ENCODE measurements at places on chromosomes 1 and 21.

GRCh38 chr1:11134251-11134897 is 34.7 kb upstream of the EXOSC10 start:
- DNase-seq: no peak

DNA sequence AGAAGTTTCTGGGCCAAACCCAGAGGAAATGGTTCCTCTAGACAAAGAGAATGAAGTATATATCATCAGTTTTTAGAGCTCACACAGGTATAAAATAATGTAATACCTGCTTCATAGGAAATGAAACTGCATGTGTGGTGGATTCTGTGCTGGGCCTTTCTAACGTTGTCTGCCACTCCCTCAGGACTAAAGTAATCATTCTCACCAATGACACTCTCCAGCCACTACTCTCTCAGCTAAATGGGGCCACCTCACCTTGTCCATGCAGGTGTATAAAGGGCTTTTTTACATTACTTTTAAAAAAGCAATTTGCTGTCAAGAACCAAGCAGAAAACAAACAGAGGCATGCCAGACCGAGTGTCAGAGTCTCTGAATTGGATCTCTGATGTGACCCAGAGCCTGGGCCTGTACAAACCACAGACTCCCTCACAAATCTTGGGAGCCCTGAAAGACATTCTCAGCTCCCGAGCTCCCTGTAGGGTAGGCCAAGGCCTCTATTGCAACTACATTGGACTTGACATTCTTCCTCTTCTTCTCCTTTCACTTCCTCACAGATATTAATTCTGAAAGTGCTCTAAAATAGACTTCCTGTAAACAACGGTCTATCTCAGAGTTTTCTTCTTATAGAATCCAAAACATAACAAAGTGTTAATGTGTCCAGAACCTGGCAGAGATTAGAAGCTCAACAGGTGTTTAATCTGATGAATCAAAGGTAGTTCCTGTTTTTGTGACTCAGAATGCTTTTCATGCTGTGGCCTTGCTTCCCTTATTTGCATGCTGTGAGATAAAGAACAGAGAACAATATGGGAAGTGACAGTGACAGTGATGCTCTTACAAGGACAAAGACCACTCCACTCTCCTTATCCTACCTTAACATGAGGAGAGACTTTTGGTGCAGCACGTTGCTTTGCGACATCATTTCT is 8.6 kb downstream of the AIM2 start:
- DNase-seq: no peak

GRCh38 chr1:1432951-1433803 is 2.3 kb upstream of the VWA1 start:
- DNase-seq: peak; percentile 74

DNA sequence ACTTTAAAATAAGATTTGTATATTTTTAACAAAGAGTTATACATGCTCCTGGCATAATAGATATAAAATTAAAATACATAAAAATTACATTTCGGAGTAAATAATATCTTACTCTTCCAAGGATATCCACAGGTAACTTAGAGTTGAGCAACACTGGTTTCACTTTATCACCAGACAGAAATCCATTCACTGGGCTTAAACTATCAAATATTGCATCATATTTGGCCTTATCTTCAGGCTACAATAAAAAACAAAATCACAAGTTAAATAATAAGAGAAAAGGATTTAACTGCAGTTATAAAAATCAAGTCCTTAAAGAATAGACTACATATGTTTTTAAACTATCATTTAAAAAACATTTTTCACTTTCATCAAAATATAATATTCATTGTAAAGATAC is 55.5 kb downstream of the EPS15 start:
- no peak for DNase-seq

GRCh38 chr1:115951560-115951959 is 24.8 kb upstream of the SLC22A15 start:
- no peak for DNase-seq

DNA sequence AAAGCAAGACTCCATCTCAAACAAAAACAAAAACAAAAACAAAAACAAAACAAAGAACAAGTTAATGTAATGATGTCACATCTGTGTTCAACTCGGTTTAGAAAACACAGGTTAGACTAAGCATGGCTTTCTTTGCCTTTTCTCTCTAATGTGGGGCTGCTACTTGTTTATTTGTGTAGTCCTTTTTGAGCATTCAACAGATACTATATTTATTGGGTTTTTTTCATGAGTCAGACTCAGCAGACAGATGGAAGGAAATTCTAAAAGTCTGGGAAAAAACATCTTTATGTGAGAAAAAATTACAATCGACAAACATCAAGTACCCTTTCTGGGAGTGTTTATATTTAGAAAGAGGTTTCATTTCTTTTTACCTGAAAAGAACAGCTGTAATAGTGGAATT is 22.3 kb upstream of the OTUD3 start:
- DNase-seq: no peak

DNA sequence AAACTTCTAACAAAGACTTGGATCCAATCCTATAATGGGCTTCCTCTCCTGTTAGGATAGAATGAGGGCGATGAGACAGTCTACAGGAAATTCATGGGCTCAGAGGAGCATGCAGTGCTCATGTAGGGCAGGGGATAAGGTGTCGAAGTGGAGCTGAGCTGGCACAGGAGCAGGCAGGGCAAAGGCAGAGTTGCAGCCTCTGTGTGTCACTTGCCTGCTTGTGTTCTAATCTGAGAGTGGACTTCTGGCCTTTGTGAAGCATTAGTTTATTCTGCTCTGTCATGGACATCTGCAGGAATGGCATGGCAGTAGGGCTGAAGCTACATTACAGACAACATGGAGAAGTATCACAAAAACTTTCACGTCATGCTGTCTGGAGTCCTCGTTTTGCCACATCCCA is 32.6 kb downstream of the LHX8 start:
- DNase-seq: no peak

DNA sequence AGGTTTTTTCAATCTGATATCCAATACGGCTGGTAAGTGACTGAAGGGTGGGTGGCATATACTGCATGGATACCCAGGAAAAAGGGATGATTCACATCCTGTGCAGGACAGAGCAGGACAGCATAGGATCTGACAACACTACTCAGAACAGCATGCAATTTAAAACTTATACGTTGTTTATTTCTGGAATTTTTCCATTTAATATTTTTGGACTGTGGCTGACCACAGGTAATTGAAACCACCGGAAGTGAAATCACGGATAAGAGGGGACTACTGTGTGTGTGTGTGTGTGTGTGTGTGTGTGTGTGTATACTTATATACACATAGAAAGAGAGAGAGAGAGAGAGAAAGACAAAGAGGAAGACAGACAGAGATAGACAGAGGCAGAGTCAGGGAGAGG is 23.0 kb downstream of the ERICH3 start:
- DNase-seq: no peak

GRCh38 chr21:44263221-44263760 is 1.6 kb upstream of the DNMT3L start:
- DNase-seq: no peak

- no peak for DNase-seq
These were observed 125.3 kb downstream of the SIPA1L2 start for GRCh38 chr1:232504651-232505050.

DNA sequence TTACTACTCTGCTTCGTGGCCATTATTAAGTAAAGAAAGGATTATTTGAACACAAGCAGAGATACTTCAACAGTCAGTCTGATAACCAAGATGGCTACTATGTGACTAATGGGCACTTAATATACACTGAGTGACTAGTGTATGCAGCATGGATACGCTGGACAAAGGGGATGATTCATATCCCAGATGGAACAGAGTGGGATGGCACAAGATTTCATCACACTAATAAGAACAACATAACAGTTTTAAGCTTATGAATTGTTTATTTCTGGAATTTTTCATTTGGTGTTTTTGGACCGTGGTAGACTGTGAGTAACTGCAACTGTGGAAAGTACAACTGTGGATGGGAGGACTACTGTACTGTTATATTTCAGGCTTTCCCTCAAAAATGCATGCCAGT is 9.4 kb downstream of the ZCCHC17 start:
- no peak for DNase-seq

GRCh38 chr1:154533952-154534844 is 24.3 kb downstream of the UBE2Q1 start:
- DNase-seq: no peak

DNA sequence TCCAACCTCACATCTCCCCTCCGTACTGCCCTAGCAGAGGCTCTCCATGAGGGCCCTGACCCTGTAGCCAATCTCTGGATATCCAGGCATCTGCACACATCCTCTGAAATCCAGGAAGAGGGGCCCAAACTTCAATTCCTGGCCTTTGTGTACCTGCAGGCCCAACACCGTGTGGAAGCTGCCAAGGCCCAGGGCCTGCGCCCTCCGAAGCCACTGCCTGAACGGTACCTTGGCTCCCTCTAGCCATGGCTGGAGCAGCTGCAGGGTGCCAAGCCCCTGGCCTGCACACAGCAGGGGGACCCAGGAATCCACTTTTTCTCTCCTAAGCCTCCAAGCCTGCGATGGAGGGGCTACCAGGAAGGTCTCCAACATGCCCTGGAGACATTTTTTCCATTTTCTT is 84.2 kb downstream of the PTGER3 start:
- no peak for DNase-seq

- DNase-seq: no peak
These were observed 217.8 kb downstream of the DAB1 start for GRCh38 chr1:57206038-57206437.

DNA sequence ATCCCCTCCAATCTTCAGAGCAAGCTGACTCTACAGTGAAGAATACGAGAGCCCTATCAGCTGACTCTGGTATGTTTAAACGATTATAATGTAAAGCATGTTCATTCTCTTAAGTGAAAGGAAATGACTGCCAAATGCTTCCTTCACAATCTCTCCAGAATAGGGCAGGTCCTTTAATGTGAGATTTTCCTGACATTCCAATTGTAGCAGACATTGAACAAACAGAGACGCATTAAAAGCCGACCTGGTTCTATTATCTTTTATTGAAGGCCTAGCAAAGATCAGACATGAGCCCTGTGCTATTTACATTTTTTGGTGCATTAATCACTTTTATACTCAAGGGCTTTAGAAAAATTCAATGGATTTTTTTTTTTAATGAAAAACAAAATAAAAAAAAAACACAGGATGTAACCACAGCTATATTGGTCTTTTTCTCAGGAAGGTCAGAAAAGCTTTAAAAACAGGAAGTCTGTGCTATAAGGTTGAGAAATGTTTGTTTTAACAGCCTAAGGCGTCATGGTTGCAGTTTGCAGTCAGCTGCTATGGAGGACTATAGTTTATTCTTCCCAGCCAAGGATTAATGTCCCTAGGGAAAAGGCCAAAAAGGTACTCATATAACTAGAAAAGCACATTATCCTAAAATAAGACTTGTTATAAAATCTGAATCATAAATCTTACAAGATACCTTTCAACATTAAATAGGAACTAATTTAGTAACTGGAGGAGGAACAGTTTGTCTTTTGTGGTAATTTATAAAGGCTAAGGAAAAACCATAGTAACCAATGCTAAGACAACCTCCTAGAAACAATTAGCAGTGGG is 104.8 kb downstream of the RERE start:
- DNase-seq: no peak

DNA sequence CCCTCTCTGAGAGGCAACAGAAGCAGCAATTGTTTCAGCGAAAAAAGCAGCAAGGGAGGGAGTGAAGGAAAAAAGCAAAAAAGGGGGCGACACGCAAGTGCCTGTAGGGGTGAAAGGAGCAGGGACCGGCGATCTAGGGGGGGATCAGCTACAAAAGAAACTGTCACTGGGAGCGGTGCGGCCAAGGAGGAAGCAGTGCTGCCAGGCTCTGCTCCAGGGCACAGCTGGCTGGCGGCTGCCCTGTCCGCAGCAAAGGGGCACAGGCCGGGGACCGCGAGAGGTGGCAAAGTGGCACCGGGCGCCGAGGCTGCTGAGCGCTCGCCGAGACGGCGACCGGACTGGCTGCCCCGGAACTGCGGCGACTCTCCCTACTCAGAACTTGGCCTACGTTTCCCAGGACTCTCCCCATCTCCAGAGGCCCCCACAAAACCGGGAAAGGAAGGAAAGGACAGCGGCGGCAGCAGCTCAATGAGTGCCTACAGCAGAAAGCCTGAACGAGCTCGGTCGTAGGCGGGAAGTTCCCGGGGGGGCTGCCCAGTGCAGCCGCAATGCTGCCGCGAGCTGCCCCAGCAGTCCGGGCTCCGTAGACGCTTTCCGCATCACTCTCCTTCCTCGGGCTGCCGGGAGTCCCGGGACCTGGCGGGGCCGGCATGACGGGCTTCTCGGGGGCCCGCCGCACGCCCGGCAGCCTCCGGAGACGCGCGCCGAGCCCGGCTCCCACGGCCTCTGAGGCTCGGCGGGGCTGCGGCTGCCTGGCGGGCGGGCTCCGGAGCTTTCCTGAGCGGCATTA is 1.0 kb upstream of the CDKN2C start:
- DNase-seq: no peak

DNA sequence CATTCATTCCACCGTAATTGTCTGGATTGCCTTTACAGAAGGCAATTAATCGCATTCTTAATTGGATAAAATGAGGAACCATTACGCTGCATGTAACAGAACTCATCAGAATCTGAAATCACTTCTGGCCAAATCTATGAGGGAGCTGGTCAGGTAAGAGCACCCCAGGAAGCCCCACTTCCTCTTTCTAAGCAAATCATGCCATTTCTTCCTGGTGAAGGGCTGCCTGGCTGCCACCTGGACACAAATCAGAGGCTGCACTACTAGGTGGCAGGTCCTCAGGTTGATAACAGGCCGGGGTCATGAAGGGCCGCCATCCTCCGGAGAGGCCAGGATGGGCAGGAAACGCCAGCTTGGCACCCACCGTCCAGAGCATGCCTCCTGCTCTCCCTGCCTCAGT is 73.7 kb downstream of the CAPZB start:
- no peak for DNase-seq

GRCh38 chr1:117089996-117090395 is 29.9 kb downstream of the TTF2 start:
- DNase-seq: no peak

DNA sequence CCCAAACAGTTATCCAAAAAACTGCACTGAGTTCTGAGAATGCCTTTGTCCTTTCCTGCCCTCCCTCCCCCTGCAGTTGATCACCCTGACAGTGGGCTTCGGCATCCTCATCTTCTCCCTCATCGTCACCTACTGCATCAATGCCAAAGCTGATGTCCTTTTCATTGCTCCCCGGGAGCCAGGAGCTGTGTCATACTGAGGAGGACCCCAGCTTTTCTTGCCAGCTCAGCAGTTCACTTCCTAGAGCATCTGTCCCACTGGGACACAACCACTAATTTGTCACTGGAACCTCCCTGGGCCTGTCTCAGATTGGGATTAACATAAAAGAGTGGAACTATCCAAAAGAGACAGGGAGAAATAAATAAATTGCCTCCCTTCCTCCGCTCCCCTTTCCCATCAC is 8.8 kb upstream of the NHLH1 start:
- no peak for DNase-seq

- no peak for DNase-seq
These were observed 6.7 kb downstream of the CNIH3 start for GRCh38 chr1:224622831-224623230.
